ENCODE measurements at places on chromosomes 3 and 15.

- DNase-seq: no peak
Observed at GRCh38 chr15:77417602-77418001, 2.3 kb downstream of the PEAK1 start.

- DNase-seq: no peak
Observed at GRCh38 chr3:20103731-20104130, 63.5 kb downstream of the KAT2B start.

DNA sequence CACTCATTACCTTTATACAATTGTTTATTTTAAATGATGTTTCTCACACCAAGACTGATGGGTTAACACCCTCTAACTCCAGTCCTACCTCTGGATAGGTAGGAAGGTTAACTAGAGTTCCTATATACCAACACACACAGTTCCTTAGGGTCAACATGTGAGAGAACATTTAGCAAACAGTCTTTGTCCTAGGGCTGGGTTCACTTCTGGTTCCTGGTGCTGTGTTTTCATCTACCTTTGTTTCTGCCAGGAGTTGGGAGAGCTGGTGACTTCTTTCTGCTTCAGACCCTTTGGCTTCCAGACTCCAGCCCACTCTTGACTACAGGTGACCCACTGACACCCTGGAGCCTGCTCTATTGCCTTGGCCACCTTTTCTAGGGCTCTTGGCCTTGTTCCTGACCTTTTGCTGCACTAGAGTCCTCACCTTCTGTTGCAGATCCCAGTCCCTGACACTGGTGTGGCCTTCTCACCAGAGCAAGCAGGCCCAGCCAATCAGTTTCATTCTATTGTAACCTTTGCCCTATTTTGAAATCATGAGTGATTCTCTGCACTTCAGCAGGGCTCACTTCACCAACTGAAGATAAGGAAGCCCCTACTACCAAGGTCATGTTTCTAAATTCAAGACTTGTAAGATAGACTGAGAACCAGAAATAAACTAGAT lies 50.0 kb upstream of the SECISBP2L start:
- DNase-seq: no peak

- peak; percentile 51 for DNase-seq
Observed at GRCh38 chr3:186002884-186003472, 65.2 kb upstream of the TRA2B start.

DNA sequence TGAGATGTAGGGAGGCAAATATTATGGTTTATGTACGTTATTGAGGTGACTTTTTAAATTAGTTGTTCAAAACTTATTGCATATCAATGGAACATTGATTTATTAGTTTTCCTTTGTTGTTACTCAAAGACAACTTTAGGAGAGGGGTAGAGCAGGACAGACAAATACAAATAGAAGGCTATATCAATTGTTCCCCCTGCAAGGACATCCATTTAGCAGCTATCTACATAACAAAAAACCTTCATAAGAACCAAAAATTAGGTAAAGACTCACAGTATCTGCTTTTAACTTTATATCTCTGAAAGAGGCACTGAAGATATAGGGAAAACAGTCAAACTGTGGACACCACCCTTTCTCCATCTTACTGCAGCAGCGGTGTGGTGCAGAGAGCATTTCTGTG lies 958.8 kb downstream of the DIPK2A start:
- DNase-seq: no peak
